ENCODE measurements at places on chromosomes 1 and 21. TPM values are rescaled to one million over a fixed set of nuclear protein-coding genes. Genes with fewer than 3 reads are reported as not detected.

OLIG2 gene
- total RNA-seq, result not detected

PRAMEF25 gene
- not detected for total RNA-seq

- no peaks in the 10 kb centered on the region for H3K36me3 ChIP-seq
- DNase-seq, result no peak
- H3K27me3 ChIP-seq, result no peaks in the 10 kb centered on the region
These were observed 34.3 kb downstream of the BCAS2 start for GRCh38 chr1:114547076-114547475.

- H3K4me3 ChIP-seq, result no peak overlapping the region
- no peaks in the 10 kb centered on the region for H3K27me3 ChIP-seq
- peaks cover 2% of the 10 kb centered on the region for H3K36me3 ChIP-seq
- DNase-seq, result no peak
- H3K27ac ChIP-seq, result peak overlapping the region; percentile 49
These were observed 8.6 kb downstream of the H6PD start for GRCh38 chr1:9243066-9243739.

GRCh38 chr1:52533713-52534112, 19.2 kb downstream of the TUT4 start:
- no peak overlapping the region for H3K27ac ChIP-seq
- H3K36me3 ChIP-seq, result peaks cover 34% of the 10 kb centered on the region
- H3K27me3 ChIP-seq, result no peaks in the 10 kb centered on the region
- peaks cover 12% of the 10 kb centered on the region for H3K4me1 ChIP-seq
- H3K4me3 ChIP-seq, result no peak overlapping the region
- no peak for DNase-seq

DNA sequence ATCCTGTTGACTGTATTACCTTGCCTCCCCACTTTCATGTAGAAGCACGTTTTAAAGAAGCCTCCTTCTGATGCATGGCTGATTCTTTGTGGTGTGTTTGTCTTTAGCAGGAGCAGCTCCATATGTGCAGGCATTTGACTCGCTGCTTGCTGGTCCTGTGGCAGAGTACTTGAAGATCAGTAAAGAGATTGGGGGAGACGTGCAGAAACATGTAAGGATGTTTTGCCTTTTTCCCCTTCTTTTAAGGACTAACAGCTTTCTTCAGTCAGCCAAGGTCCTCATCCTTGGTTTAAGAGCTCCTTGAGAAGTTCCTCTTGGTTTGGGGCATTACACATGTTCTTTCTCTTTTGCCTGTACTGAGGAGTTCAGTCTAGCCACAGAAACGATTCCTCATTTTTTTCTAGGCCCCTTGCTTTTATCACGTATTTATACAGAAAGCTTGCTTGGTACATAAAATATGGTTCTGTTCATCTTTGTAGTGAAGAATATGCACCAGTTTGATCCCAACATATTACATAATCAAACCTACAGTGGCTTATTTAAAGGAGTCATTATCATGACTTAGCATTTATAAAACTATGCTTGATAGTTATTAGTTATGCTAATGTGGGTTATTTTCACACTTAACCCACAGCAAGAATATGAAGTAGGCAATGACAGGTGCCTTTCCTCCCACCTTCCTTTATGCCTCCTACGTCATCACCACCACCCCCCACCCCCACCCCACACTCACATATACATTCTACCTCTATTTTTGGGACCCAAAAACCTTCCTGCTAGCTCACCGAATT, 19.6 kb downstream of the CAP1 start:
- no peaks in the 10 kb centered on the region for H3K27me3 ChIP-seq
- H3K36me3 ChIP-seq, result peaks cover 68% of the 10 kb centered on the region
- peak overlapping the region; percentile 73 for H3K4me3 ChIP-seq
- peaks cover 78% of the 10 kb centered on the region for H3K4me1 ChIP-seq

GRCh38 chr21:22346576-22346975, 1348.4 kb downstream of the NCAM2 start:
- no peak for DNase-seq
- H3K27ac ChIP-seq, result no peak overlapping the region
- H3K36me3 ChIP-seq, result no peaks in the 10 kb centered on the region
- no peak overlapping the region for H3K4me3 ChIP-seq
- H3K27me3 ChIP-seq, result no peaks in the 10 kb centered on the region

- H3K4me1 ChIP-seq, result no peaks in the 10 kb centered on the region
- no peaks in the 10 kb centered on the region for H3K27me3 ChIP-seq
- no peak for DNase-seq
- no peak overlapping the region for H3K27ac ChIP-seq
- no peaks in the 10 kb centered on the region for H3K36me3 ChIP-seq
These were observed 694.4 kb downstream of the LTN1 start for GRCh38 chr21:28298251-28298672.

All from activated naive CD8-positive, alpha-beta T cell treated with anti-CD3 and anti-CD28 coated beads, Interleukin-2, amount 10 ng/mL, durations not matched to agents 7 days and 5 days (primary cell).